ENCODE measurements at places on chromosomes 1 and 21.

- H3K27me3 ChIP-seq, result no peaks in the 10 kb centered on the region
- H3K4me1 ChIP-seq, result peaks cover 65% of the 10 kb centered on the region
- H3K4me3 ChIP-seq, result no peak overlapping the region
- no peak overlapping the region for H3K27ac ChIP-seq
Measured at GRCh38 chr1:229553621-229554130, 4.8 kb downstream of the ABCB10 start.

DNA sequence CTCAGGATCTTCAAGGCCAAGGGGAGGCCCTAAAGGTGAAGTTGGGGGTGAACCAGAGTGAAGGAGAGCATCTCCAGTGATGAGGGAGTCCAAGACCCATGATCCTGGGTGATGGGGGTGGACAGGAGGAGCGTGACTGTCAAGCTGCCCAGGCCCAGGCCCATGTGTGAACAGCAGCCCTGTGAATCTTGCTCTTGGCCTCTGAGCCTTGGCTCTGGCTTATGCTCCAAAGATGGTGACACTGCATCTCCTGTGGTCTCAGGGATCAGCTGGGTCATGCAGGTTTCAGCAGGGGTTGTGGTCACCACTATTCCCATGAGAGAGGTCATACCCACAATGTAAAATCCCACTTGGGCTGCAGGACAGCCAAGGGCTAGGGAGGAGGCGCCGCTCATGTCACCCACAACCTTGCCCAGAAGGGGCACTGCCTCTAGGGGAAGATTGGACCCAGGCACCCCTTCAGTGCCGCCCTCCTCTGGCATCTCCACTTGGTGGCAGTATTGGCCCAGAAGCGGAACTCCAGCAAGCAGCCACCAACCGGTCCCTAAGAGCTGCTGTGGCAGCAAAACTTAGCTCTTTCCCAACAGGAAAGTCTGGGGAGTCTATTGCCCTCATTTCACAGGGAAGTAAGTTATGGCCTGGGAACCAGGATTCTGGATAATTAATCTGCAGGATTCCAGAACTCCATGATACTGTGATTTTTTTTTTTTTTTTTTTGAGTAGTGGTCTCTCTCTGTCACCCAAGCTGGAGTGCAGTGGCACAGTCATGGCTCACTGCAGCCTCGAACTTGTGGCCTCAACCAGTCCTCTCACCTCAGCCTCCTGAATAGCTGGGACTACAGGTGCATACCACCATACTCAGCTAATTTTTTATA is 7.5 kb upstream of the WNT3A start:
- no peaks in the 10 kb centered on the region for H3K36me3 ChIP-seq
- H3K4me3 ChIP-seq, result no peak overlapping the region
- H3K4me1 ChIP-seq, result no peaks in the 10 kb centered on the region
- peak; percentile 63 for DNase-seq

DNA sequence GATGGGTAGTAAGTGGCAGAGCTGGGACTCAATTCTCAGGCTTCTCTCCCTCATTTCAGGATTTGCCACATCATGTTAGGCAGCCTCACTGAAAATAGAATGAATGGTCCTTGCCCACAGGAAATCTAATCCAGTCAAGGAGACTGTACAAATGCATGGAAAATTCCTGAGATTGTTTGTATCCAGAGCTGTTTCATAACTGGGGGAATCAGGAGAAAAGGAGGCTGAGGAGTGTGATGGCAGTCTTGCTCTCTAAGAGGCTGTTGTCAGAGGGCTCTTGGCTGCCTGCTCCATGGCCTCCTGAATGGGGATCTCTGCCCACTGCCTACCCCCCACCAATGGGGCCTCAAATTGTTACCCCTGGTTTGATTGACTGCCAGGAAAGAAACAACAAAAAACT is 141.9 kb upstream of the TNR start:
- peaks cover 3% of the 10 kb centered on the region for H3K36me3 ChIP-seq
- no peak for DNase-seq
- no peak overlapping the region for H3K4me3 ChIP-seq
- H3K27me3 ChIP-seq, result peaks cover 6% of the 10 kb centered on the region

DNA sequence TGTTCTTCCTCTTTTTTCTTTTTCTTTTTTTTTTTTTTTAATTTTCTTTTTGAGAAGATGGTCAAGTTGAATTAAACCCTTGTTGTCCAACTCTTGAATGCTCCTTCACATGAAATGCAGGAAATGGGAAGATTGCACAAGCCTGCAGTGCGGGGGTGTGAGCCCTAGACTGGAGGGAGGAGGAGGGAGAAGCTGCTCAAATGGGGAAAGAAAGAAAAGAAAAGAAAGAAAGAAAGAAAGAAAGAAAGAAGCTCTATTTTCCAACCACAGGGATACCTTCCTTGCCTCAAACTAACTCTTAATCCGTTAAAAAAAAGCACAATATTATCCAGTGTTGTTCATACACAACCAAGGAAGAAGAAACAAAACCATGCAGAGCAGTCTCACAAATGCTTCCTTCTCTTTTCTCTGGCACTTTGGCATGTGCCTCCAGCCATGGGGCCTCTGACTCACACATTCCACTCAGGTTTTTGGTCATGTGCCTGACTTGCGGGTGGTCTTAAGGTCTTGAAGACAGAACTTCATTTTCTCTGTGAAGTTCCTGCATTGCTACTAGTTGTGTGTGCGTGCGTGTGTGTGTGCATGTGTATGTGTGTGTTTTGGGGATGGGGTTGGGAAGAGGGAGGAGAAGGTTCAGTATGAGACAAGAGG is 276.1 kb downstream of the RPS6KC1 start:
- no peaks in the 10 kb centered on the region for H3K36me3 ChIP-seq
- H3K4me1 ChIP-seq, result no peaks in the 10 kb centered on the region
- H3K27ac ChIP-seq, result no peak overlapping the region
- H3K4me3 ChIP-seq, result no peak overlapping the region
- H3K27me3 ChIP-seq, result peaks cover 38% of the 10 kb centered on the region

DNA sequence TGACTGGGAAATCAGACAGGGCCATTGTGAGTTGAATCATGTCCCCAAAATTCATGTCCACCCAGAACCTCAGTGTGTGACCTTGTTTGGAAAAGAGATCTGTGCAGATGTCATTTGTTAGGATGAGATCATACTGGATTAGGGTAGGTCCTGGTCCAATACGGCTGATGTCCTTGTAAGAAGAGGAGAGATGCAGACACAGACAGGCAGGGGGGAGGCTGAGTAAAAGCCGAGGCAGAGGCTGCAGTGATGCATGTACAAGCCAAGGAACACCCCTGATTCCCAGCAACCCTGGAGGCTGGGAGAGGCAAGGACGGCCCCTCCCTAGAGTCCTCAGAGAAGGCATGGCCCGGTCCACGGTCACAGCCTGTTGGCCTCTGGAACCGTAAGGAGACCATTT is 15.9 kb upstream of the NPPB start:
- H3K4me1 ChIP-seq, result no peaks in the 10 kb centered on the region
- H3K27me3 ChIP-seq, result peaks cover 57% of the 10 kb centered on the region
- DNase-seq, result no peak
- no peak overlapping the region for H3K4me3 ChIP-seq
- no peak overlapping the region for H3K27ac ChIP-seq

- H3K27me3 ChIP-seq, result peaks cover 12% of the 10 kb centered on the region
- H3K27ac ChIP-seq, result no peak overlapping the region
- no peaks in the 10 kb centered on the region for H3K4me1 ChIP-seq
- H3K4me3 ChIP-seq, result no peak overlapping the region
- no peaks in the 10 kb centered on the region for H3K36me3 ChIP-seq
- no peak for DNase-seq
Measured at GRCh38 chr1:207404849-207405525, 49.1 kb upstream of the CR2 start.

DNA sequence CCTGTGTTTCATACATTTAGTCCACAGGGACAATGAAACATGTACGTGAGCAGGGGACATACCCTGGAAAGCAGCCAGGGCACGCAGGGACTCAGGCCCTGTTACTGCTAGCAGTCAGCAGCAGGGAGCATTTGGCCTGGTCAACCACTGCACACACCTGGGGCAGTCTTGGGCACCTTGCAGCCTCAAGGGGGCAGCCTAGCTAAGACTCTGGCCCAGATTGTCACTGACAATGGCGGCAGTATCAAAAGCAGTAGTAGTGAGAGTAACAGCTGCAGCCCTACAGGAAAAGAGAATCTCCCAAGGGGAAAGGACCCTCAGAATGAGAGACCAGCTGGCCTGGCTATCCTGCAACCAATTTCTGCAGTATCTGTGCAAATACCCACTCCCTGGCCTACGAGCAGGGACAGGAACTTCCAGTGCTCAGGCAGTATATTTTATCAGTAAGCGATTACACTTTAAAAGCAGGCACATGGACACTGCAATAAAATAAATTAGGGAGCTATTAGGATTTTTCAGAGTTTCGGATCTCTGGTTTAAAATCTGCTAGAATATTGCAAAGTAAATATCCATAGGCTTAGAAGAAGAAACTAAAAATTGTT is 475.6 kb downstream of the LTN1 start:
- H3K4me1 ChIP-seq, result peaks cover 5% of the 10 kb centered on the region
- no peaks in the 10 kb centered on the region for H3K27me3 ChIP-seq
- no peak overlapping the region for H3K4me3 ChIP-seq
- H3K27ac ChIP-seq, result no peak overlapping the region

DNA sequence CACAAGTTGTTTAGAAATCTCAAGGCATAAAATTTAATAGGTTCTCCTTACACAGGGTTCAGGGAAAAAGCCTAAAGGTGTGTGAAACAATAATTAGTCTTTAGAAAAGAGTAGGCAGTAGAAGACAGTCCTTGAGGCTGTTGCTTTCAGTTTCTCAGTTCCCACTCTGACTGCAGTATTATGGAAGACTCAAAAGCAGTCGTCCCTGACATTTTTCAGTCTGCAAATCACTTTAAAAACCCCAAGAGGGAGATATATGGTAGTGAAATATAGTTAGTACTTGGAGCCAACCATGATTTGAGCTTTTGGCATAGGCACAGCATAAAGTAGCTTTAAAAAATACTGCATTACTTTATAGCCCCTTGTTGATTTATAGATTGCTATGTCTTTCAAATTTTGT is 299.7 kb downstream of the OLFM3 start:
- H3K4me1 ChIP-seq, result no peaks in the 10 kb centered on the region
- peaks cover 18% of the 10 kb centered on the region for H3K27me3 ChIP-seq
- no peak overlapping the region for H3K4me3 ChIP-seq
- no peaks in the 10 kb centered on the region for H3K36me3 ChIP-seq

- no peaks in the 10 kb centered on the region for H3K27me3 ChIP-seq
- no peak overlapping the region for H3K27ac ChIP-seq
- H3K4me1 ChIP-seq, result no peaks in the 10 kb centered on the region
- peaks cover 4% of the 10 kb centered on the region for H3K36me3 ChIP-seq
- H3K4me3 ChIP-seq, result no peak overlapping the region
Measured at GRCh38 chr1:167789501-167789900, 67.7 kb downstream of the MPZL1 start.

- H3K27me3 ChIP-seq, result no peaks in the 10 kb centered on the region
- H3K4me3 ChIP-seq, result no peak overlapping the region
- no peak overlapping the region for H3K27ac ChIP-seq
- H3K36me3 ChIP-seq, result no peaks in the 10 kb centered on the region
- H3K4me1 ChIP-seq, result no peaks in the 10 kb centered on the region
Measured at GRCh38 chr1:74693473-74693872, 19.9 kb upstream of the ERICH3 start.

GRCh38 chr1:245207056-245207638 is 52.4 kb downstream of the KIF26B start:
- H3K36me3 ChIP-seq, result no peaks in the 10 kb centered on the region
- H3K4me1 ChIP-seq, result no peaks in the 10 kb centered on the region
- no peak overlapping the region for H3K27ac ChIP-seq

- no peaks in the 10 kb centered on the region for H3K4me1 ChIP-seq
- H3K4me3 ChIP-seq, result no peak overlapping the region
- H3K27me3 ChIP-seq, result peaks cover 81% of the 10 kb centered on the region
- H3K27ac ChIP-seq, result no peak overlapping the region
Measured at GRCh38 chr1:94827434-94827833, 7.3 kb downstream of the SLC44A3 start.

GRCh38 chr1:87388411-87388810 is 59.7 kb downstream of the LMO4 start:
- no peaks in the 10 kb centered on the region for H3K4me1 ChIP-seq
- no peak overlapping the region for H3K4me3 ChIP-seq
- no peak for DNase-seq
- peaks cover 34% of the 10 kb centered on the region for H3K27me3 ChIP-seq
- H3K36me3 ChIP-seq, result no peaks in the 10 kb centered on the region

Data from central memory CD8-positive, alpha-beta T cell (primary cell).